NCI-H446 (cell line): ENCODE measurements at places on chromosomes 6 and 20.

DNA sequence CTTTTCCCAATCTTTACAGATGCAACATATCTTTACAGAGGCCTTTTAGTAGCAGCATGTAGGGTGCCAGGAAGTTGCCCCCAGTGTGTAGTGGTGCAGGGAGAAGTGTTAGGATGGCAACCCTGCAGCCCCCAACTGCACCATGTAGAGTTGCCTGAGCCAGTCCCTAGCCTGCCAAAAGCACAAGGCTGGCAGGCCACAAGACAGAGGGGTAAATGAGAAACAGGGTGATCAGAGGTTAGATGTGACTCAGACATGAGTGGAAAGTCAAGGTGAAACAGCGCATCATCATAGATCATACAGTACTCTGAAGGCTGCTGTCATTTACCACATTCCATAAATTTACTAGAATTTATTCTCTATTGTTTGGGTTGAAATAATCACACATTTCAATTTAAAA, 467.5 kb downstream of the PRKN start:
- DNase-seq, result no peak

DNA sequence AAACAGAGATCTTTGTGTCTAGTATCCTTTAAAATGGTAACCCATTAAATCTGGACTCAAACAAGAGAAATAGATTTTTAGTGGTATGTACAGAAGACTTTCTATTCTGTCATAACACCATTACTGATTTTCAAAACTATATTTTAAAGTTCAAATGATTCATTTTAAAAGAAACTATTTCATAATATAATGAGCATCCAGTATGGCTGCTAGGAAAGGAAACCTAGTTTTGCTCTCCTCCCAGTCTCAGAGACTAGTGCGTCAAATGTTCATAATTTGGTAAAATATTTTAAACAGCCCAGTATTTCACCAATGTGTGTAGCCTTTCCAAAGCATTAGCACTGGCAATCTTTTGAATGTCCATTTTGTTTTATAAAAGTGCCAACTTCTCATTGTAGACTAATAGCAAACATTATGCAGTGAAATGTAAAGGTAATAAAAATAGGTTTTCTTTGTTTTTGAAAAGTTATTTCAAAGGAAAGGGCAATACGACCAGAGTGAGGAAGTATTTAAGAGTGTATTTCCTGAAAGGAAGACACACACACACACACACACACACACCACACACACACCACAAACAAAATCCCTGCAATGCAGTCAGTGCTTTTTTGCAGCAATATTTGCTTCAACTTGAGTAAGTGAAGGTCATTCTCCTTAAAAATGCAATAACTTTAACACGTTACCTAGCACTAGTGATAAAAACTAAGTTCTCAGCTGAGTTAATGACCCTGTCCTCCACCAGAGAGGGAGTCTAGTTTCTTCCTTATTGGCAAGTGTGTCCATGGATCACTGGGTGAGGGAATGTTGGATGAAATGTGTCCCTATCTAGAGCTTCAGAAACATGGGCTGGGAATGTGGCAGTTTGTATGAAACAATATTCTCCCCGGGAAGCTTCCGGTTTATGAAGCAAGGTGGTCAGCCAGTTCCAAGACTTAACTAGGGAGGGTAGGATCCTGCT, 4.6 kb downstream of the PPP1R3G start:
- no peak for DNase-seq

- no peak for DNase-seq
Observed at GRCh38 chr20:23530937-23531567, 37.2 kb downstream of the CST9L start.

- no peak for DNase-seq
Observed at GRCh38 chr6:775863-776262, 82.9 kb upstream of the EXOC2 start.

GRCh38 chr6:20467437-20467836, 65.8 kb downstream of the E2F3 start:
- no peak for DNase-seq

- DNase-seq, result no peak
Observed at GRCh38 chr20:37636977-37637376, 56.9 kb upstream of the CTNNBL1 start.

- DNase-seq, result no peak
Observed at GRCh38 chr6:33732817-33733708, 13.6 kb downstream of the IP6K3 start.

DNA sequence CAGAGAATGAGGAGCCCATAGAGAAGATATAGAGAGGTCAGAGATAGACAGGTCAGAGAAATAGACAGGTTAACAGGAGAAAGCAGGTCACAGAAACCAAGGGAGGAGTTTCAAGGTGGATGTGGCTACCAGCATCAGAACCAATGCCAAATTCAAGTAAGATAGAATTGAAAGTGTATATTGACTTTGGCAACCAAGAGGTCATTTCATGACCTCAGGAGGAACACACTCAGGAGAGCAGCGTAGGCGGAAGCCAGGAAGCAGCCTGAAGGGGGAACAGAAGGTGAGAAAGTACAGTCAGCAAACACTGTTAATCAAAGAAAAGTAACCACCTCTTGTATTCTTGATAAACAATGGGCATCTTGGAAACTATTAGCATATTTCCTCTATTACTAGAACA, 33.9 kb upstream of the ALDH8A1 start:
- DNase-seq, result no peak

- DNase-seq, result no peak
Observed at GRCh38 chr6:146850981-146851380, 252.2 kb downstream of the ADGB start.

DNA sequence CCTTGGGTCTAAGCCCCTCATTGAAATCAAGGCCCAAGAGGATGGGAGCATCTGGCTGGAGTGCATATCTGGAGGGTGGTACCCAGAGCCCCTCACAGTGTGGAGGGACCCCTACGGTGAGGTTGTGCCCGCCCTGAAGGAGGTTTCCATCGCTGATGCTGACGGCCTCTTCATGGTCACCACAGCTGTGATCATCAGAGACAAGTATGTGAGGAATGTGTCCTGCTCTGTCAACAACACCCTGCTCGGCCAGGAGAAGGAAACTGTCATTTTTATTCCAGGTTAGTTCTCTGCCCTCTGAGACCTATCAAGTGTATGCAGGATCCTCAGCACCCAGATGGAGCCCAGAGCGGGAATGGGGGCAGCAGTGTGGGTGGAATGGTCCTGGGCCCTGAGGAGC, 5.1 kb downstream of the BTN2A2 start:
- no peak for DNase-seq

DNA sequence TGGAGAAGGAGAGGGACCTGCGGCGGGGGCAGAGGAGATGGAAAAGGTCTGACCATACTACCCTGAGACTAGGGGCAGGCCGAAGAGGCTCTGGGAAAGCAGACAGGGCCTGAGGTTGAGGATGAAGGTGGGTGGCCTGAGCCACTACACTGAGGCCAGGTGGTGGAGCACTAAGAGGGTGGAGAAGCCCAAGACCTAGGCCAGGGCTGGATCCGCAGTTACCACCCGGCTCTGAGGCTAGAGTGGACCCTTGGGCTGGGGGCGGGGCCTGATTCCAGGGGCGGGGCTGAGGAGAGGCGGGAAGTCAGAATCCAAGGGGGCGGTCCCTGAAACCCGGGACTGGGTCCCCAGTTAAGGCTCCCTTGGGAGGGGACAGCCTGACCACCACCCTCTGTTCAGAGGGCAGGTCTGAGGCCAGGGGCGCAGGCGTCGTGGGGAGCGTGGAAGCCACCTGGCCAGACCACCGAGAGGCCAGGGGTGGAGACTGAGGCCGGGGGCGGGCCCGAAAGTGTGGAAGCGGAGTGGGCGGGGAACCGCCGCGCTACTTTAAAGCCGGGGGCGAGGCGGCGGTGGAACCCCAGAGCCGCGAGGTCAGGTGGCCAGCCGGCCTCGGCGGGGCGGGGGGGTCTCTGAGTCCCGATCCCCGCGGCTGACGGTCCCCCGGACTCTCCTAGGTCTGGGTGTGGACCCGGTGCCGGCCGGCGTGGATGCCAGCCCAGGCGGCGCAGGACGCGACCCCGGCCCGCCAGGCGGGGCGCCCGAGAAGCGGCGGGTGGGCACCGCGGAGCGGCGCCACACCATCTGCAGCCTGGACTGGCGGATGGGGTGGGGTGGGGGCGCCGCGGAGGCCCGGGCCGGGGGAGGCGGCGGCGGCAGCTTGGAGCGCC, 8.3 kb downstream of the CCM2L start:
- DNase-seq, result peak; percentile 72

- no peak for DNase-seq
Observed at GRCh38 chr20:35059110-35059509, 33.5 kb downstream of the TRPC4AP start.

GRCh38 chr6:140388192-140388802, 1013.8 kb upstream of the CITED2 start:
- no peak for DNase-seq

- no peak for DNase-seq
Observed at GRCh38 chr20:39538317-39538716, 576.2 kb downstream of the DHX35 start.

GRCh38 chr20:62704341-62704948, 4.2 kb upstream of the NTSR1 start:
- DNase-seq, result peak; percentile 24

GRCh38 chr6:119158057-119158848, 79.8 kb upstream of the FAM184A start:
- peak; percentile 17 for DNase-seq

DNA sequence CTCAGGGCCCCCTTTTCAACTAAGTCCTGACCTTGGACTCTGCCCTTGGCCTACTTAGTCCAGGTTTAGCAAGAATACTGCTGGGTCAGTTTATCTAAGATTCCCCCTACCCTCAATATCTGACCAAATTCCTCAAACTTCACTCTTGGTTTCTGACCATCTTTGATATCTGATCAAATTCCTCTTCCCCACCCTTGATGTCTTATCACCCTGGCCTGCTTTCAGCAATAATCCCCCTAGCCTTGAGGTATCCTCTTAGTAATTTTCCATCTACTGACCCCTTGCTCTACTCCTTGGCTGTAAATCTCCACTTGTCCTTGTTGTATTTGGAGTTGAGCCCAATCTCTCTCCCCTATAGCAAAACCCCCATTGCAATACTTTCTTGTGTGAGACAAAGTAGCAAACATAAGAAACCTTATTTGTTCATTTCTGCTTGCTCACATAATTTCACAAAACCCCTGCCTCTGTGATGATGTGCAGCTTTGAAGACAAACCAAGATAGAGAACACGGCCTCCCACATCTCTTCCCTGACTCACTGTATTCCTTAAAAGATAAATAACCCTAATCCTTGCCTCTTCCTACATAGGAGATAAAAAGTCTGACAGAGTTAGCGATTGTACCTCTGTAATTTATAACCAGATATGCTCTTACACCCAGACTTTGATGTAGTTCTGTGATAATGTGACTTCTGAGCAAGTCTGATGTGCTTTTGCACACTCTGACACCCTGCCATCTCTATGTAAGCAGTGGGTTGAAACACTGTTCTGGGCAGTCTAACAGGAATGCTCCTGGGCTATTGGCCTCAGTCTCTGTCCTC, 13.8 kb upstream of the IYD start:
- DNase-seq, result no peak

DNA sequence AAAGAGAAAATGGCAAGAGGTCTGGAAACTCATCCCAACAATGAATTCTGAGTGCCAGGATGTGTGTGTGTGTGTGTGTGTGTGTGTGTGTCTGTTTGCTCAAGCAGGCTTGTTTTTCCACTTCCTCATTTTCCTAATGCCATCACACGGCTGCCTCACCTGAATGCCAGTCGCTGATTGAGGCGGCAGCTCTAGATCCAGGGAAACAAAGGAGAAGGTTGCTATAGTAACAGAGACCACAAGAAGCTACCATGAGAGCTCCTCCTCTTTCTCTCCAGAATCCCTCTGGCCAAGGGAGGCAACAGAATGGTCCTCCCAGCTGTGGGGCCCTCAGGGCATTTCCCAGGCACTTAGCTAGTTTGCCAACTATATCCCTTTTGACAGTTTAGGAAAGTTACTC, 241.1 kb upstream of the TSHZ2 start:
- DNase-seq, result no peak

DNA sequence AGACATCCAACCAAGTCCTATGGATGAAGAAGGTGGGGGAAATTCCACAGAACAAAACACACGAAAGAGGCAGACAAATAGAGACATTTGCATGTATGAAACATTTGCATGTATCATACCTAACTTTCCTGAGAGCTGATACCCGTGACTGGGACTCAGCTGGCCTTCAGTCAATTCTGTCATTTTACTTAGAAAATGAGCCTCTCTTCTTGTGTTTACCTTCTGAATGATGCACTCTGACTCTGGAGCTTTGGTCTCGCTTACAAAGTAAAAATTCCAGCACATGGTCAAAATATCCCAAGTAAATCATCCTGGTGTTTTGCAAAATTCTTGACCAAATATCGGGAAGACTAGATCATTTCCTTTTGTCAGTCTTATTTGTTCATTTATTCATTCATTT, 46.9 kb downstream of the MMUT start:
- no peak for DNase-seq

GRCh38 chr6:41239467-41240159, 11.5 kb downstream of the TREML4 start:
- no peak for DNase-seq

DNA sequence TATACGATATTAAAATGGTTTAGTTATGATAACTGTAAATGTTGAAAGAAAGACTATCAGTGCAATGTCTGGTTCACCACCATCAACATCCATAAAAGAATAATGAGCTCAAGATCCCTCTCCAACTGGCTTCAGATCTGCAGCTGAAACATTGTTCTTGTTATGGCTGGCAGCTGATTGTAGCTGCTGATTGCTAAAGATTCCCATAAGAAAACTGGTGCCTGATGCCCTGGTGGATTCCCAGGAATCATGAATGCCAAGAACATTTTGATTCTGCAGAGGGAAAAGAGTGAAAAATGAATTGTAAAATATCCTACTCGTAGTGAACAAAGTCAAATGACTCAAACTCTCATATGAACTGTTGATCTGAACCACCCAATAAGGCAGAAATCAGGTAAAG, 1160.2 kb downstream of the EPHA7 start:
- no peak for DNase-seq

DNA sequence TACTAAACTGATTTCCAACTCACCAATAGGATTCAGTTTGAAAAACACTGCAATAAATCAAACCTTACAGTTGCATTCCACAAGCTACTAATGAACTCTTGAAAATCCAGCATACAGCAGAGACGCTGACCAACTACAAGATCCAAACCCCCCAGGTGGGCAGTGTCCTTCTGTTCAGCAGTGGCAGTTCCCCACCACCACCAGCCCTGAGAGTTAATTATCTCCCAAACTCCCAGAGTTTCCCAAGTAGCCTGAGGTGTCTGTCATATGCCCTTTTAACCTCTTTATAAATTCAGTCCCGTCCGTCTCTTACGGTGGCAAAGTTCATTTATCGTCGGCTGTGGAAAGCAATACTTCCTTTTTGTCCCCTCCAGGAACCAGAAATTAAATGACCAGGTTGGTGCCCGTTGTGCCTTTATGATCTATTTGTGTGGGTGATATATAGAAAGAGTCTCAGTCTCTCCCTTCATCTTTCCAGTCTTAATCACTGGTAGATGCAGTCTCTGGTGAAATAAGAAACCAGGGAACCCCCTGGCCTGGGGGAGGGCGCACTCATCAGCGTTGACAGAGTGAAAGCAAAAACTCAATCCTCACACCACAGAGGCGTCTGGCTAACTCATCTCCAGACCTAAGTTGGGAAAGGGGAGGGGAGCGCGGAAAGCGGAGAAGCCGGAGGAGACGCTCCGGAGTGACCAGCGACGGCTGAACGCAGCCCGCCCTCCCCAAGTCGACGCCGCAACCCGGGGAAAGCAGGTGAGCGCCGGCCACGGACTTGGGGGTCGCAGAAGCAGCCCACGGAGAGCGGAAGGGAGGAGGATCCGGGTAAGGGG, 717 bp downstream of the MRPL14 start:
- no peak for DNase-seq
